ENCODE measurements at places on chromosomes 1 and 21. TPM values are rescaled to one million over a fixed set of nuclear protein-coding genes. Genes with fewer than 3 reads are reported as not detected.

DNA sequence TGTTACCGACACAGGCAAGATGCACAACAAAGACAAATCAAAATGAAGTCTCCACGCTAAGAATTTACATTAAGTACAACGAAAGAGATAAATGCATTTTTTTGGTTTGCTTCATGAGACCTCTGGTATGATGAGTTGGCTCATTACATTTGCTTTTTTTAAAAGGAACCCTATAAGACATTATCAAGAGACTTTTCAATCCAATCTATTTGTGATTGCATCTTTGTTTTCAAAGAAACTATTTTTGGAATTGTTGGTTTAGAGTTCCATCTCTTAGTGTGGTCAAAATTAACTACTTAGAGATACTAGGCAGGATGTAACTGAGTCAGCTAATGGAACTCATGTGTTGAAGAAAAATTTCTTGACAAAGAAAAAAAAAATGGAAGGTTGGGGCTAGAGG is 200.1 kb downstream of the ZC3H11B start:
- H3K4me1 ChIP-seq = no peaks in the 10 kb centered on the region
- no peak overlapping the region for H3K27ac ChIP-seq
- DNase-seq = no peak
- no peak overlapping the region for H3K4me3 ChIP-seq
- no peaks in the 10 kb centered on the region for H3K27me3 ChIP-seq

GRCh38 chr1:23169727-23170335 is 1.2 kb upstream of the LUZP1 start:
- H3K36me3 ChIP-seq = no peaks in the 10 kb centered on the region
- DNase-seq = peak; percentile 54
- no peaks in the 10 kb centered on the region for H3K27me3 ChIP-seq

DNA sequence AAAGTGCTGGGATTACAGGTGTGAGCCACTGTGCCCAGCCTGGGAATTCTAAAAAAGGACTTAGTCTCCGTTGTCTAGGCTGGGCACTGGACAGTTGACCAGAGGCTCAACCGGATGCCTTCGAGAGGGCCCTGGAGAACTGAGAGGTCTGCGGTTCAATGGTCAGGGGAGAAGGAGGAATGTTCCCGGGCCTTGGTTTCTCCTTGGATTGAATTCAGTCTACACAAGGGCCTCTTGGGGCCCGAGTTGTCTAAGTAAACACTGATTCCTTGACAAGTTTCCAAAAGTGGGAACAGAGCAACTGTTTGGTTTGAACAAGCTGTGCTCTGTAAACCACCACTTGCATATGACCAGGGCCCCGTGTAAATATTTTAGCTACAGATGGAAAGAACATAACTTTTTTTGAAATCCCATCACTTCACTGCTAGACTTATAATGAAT is 29.1 kb upstream of the CAPZB start:
- H3K27me3 ChIP-seq = no peaks in the 10 kb centered on the region
- H3K4me3 ChIP-seq = no peak overlapping the region
- no peaks in the 10 kb centered on the region for H3K36me3 ChIP-seq

DNA sequence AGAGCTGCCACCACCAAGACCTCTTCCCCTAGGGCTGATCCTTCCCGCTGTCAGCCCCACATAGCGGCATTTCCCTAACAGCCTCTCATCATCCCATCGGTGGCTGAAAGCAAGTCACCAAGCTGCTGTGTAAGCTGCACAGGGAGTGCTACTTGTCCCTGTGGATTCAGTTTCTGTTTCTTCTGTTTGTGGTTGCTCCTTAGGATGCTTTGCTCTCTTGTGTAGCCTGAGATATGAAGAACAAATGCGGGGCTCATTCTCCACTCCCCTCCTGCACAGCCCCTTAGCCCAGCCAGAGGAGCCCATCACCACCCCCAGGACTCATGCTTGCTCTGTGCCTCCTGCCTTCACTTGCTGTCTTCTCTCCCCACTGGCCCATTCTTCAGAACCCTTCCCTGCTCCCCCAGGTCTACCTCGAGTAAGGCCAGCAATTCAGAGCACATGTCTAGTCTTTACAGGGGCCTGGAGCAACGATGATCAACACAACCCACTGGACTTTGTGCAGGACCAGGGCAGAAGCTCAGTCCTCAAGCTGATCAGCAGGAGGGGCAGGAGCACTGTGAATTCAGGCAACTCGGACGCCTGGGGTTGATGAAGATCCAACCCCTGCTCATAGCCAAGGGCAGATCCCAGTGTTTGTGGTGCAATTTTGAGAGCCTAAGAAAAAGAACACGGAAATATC is 82.6 kb upstream of the GALNT2 start:
- DNase-seq = no peak
- no peaks in the 10 kb centered on the region for H3K27me3 ChIP-seq
- H3K27ac ChIP-seq = no peak overlapping the region
- no peaks in the 10 kb centered on the region for H3K4me1 ChIP-seq
- no peaks in the 10 kb centered on the region for H3K36me3 ChIP-seq
- no peak overlapping the region for H3K4me3 ChIP-seq

- no peak overlapping the region for H3K4me3 ChIP-seq
- peaks cover 39% of the 10 kb centered on the region for H3K36me3 ChIP-seq
- no peaks in the 10 kb centered on the region for H3K4me1 ChIP-seq
- no peak overlapping the region for H3K27ac ChIP-seq
- H3K27me3 ChIP-seq = no peaks in the 10 kb centered on the region
- no peak for DNase-seq
These were observed 79.4 kb upstream of the ACTL8 start for GRCh38 chr1:17675744-17676143.

DNA sequence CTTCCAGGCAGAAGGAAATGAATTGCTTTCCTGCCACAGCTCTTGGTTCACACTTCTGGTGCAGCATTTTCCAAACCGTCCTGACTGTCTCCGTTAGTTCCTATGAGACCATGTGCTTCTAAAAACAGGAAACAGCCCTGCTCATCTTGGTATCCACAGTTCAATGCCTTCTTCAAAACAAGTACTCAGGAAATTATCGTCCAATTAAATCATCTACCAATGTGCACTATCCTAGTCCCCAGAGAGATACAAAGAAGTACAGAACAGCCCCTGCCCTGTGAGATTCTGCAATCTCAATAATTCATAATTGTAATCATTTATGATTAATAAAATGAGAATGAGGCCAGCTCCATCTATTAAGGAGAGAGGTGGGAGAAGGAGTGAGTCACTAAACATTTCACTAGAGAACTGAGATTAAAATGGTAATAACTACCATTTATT is 11.2 kb downstream of the CLEC20A start:
- no peak overlapping the region for H3K4me3 ChIP-seq
- DNase-seq = no peak
- no peaks in the 10 kb centered on the region for H3K36me3 ChIP-seq
- no peak overlapping the region for H3K27ac ChIP-seq

DNA sequence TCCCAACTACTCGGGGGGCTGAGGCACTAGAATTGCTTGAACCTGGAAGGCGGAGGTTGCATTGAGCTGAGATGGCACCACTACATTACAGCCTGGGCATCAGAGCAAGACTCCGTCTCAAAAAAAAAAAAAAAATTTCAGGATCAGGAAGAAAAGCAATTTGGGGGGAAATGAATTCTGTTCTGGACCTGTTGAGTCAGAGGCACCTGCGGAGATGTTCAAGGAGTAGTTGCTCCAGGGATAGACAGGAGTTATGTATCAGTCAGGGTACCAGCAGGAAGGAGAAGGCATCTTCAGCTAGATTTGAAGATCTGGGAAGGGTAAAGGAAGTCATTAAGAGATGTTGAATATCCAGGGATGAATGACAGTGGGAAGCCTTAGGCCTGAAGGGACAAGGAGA is 2.9 kb upstream of the RHBDL2 start:
- no peaks in the 10 kb centered on the region for H3K36me3 ChIP-seq
- DNase-seq = no peak
- H3K27me3 ChIP-seq = no peaks in the 10 kb centered on the region
- H3K27ac ChIP-seq = no peak overlapping the region
- no peaks in the 10 kb centered on the region for H3K4me1 ChIP-seq
- H3K4me3 ChIP-seq = no peak overlapping the region

- H3K27ac ChIP-seq = peak overlapping the region; percentile 98
- peak overlapping the region; percentile 83 for H3K4me3 ChIP-seq
These were observed 1.1 kb downstream of the AGTRAP start for GRCh38 chr1:11736746-11737639.

DNA sequence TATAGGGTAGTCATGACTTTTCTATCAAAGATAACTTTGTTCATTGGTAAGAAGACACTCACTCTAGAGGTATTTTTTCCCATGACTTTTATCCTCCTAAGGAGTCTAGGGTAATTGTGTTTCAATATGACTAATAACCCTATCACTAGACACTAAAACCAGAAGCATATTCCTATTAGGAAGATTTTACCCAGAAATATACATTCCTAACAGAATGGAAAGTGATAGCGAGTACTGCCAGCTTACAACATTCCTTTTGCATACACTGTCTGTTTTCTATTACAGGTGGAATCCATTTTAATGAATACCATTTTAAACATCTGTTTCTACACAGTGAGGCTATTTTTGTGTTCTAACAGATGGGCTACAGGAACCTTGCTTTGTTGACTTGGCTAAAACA is 31.4 kb upstream of the C1orf185 start:
- no peaks in the 10 kb centered on the region for H3K4me1 ChIP-seq
- H3K27ac ChIP-seq = no peak overlapping the region
- no peak for DNase-seq
- no peaks in the 10 kb centered on the region for H3K36me3 ChIP-seq

The SH2D5 gene
- not detected for total RNA-seq

The RIPK4 gene
- total RNA-seq = 0.66 TPM

The PROX1 gene
- total RNA-seq = 0.84 TPM
